ENCODE measurements at places on chromosomes 3 and 15.
A peak's percentile ranks its signal among the peaks of the same experiment; 100 is the strongest.

- DNase-seq: peak; percentile 83
Measured at GRCh38 chr15:47820057-47820746, 102.9 kb downstream of the SEMA6D start.

GRCh38 chr3:16400106-16400931, 113.2 kb downstream of the RFTN1 start:
- no peak for DNase-seq

DNA sequence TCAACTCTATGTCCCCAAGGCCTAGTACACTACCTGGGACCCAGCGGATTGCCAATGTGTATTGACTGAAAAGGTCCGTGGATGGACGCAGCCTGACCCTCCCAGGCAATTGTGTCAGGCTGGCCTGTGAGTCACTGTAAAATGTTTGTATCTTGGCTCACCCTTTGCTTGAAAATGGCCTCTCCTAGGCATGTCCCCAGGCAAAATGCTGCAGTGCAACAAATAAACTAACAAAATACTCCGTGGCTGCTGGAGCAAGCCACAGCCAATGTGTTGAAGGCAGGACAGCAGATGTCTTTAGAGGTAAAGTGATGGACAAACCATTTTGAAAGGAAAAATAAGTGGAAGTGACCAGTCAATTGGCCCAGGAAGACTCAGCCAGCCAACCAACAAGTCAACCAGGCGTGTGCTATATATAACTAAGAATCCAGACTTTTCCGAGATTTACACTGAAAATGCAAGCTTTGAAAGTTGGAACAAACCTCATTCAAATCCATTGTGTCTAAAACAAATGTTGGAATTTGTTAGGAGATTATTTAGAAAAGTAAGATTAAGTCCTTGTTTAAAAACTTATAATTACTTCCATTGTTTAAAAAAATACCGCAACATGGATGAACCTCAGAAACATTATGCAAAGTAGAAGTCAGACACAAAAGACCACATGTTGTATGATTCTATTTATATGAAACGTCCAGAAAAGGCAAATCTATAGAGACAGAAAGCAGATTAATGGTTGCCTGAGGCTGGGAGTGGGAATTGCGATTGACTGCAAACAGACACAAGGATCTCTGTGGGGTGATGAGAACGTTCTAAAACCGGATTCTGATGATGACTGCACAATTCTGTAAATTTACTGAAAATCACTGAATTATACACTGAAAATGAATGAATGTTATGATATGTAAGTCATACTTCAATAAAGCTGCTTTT, 191.2 kb downstream of the TLE3 start:
- DNase-seq: no peak

GRCh38 chr3:15766406-15766805, 31.4 kb downstream of the ANKRD28 start:
- DNase-seq: no peak

- no peak for DNase-seq
Measured at GRCh38 chr3:189001559-189001958, 170.2 kb upstream of the TPRG1 start.

DNA sequence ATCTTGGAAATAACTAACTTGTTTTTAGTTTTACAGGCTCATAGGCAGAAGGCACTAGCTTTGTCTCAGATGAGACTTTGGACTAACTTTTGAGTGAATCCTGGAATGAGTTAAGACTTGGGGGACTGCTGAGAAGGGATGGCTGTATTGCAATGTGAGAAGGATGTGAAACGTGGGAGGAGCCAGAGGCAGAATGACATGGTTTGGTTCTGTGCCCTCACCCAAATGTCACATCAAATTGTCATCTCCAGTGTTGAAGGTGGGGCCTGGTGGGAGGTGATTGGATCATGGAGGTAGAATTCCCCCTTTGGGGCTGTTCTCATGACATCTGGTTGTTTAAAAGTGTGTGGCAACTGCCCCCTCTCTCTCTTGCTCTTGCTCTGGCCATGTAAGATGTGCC, 28.8 kb upstream of the CCDC50 start:
- no peak for DNase-seq

DNA sequence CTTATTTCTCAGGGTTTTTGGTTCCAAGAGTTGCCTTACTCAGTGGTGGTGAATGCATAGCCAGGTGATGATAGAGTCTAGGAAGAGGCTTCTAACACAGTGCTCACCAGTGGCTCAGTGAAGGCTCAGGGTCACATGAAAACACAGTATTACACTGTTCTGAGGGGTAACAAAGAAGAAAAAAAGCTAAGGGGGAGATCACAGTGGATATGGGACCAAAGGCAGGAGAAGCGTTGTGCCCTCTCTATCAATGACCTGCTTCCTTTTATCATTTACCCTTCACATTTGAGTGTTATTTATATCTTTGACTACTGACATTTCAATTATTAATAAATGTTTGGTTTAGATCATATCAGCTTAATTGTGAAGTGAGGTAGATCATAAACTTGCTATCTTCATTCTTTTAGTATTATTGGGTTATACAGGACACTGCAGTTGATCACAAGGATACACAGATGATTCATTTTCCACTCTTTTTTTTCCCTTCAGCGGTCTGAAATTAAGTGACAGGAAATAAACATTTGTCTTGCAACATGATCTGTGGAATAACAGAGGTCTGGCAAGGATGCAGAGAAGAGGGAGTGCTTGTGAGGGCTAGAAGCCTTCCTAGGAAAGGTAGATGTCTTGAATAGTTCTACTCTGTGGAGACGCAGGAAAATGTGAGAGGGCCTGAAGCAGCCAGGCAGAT, 171.7 kb downstream of the C3orf38 start:
- no peak for DNase-seq

GRCh38 chr3:189237526-189237925, 65.8 kb downstream of the TPRG1 start:
- no peak for DNase-seq

GRCh38 chr3:46252980-46253379, 10.7 kb downstream of the CCR3 start:
- DNase-seq: no peak

DNA sequence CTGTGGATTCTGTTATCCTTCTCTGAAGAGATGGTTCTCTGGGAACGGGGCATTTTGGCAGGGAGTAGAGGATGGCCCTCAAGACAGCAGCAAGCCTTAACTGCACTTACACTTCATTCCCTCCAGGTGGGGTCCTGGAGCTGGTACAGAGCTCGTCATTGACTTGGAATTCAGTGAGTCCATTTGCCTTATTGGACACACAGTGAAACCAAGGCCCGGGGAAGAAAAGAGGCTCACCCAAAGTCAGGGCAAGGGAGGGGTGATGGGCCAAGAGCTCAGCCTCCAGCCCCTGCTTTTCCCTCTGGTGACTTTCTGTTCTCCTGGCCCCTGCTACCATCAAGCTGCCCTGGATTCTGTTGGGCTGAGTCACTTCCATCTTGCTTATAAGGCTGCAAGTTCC, 125.6 kb downstream of the ETFA start:
- peak; percentile 3 for DNase-seq

DNA sequence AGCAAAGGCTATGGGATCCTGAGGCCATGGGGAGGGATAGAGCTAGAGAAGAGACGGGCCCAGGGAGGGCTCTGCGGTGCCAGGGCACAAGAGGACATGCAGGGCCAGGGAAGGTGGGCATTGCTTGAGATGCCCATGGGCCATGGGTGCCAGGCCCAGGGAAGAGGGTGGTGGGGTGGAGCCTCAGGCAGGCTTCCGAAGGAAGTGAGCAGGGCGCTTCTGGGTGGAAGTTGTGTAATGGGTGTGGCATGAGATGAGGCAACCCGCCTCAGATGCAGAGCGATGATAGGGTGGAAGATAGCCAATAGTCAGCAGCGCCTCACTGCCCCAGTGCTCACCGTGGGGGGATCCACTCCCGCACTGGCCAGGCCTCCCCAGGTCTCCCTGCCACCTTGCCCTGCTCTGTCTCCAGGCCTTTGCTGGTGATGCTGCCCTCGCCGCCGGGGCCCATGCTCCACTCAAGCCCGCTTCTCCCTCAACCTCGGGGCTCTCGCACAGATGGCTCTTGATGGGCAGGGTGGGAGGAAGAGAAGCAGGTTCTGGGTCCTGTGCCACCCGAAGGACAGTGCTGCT, 51.4 kb downstream of the DNAJB8 start:
- DNase-seq: no peak

DNA sequence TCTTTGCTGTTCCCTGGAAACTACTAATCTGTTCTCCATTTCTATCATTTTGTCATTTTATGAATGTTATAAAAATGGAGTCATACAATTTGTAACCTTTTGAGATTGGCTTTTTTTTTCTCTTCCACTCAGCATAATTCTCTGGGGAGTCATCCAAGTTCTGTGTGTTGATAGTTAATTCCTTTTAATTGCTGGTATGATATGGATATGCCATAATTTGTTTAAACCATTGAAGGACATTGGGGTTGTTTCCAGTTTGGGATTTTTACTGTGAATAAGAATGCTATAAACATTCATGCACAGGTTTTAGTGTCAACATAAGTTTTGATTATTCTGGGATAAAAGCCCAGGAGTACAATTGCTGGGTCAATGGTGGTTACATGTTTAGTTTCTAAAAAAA, 279.4 kb downstream of the WNT5A start:
- DNase-seq: no peak

Measured in NCI-H1694 treated with DMSO at 0.1 percent for 48 hours (cell line).